ENCODE measurements at places on chromosomes 3 and 15.

DNA sequence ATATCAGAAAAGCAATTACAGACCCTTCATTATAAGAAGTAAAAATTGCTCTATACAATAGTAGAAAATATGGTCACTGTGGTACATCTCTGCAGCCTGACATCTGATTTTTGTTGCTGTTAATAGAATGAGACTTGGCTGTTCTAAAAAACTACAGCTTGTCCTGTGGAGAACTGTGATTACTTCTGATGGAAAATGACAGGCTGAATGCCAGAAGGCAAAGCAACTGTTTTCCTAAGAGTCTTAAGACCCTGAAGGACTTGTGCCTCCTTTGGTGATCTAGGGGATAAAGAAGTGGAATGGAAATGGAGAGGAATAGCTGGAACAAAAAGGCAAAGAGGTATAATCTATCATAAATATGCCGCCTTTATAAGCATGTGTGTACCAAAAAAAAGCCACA is 314.8 kb downstream of the BCHE start:
- no peak for DNase-seq

GRCh38 chr3:158991146-158991705 is 189.4 kb downstream of the MFSD1 start:
- no peak for DNase-seq

DNA sequence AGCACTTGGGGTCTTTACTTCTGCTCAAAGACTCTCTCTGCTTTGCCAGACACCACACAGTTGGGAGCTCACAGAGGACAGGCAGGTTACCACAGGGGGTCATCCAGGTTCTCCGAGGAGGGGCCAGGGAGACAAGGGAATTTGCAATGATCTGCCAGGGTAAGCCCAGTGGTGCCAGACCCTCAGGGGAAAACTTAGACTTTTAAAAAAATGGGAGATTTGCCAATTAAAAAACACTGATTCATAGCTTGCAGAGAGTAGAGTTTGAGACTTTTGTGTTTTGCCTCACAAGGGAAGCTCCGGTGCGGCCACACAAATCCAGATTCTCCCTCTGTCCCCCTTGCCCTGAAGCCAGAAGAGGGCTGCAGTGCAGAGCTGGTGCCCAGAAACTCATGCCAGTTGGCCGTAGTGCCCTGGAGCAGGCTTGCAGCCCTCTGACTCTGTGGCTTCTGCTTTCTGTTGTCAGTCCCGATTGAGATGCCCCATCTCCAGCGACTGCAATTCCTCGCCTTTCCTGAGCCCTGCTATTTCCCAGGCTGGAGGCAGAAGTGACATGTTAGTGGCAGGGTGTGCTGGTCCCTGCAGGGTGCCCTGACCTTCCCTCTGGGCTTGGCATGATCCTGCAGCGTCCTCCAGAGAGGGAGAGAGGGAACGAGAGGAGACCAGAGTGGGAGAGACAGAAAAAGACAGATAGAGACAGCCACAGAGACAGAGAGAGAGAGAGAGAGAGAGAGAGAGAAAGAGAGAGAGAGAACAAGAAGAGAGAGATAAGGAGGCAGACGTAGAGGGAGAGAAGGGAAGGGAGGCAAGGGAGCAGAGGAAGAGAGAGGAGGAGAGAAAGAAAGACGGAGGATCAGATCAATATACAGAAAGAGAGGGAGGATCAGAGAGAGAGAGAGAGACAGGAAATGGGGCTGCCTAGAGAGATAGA is 46.0 kb downstream of the RHCG start:
- DNase-seq: no peak

- DNase-seq: no peak
Measured at GRCh38 chr3:101379658-101380376, 59.4 kb upstream of the IMPG2 start.

Measured in fibroblast of skin of left biceps (primary cell).